ENCODE measurements at places on chromosomes 13 and 19. TPM values are rescaled to one million over a fixed set of nuclear protein-coding genes. Genes with fewer than 3 reads are reported as not detected.

DNA sequence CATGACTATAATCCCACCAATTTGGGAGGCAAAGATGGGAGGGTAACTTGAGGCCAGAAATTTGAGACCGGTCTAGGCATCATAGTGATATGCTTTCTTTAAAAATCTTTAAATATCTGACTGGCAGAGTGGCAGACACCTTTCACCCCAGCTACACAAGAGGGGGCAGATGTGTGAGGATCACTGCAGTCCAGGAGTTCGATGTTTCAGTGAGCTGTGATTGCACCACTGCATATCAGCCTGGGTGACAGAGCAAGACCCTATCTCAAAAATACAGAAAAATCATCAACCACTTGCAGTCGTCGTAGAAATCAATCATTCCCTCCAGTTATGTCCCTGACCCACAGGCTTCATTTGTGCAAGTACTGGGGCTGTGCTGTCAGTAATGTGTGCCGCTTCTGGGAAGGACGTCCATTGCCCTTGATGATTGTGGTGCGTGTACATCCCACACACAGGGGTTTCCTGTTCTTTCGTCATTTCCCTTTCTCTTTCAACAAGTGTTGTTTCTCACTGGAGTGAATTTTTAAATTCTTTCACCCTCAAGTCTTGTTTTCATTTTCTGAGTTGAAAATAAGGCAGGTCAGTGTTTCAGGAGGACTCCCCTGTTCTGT, 1.4 kb downstream of the LGALS14 start:
- no peaks in the 10 kb centered on the region for H3K4me1 ChIP-seq
- no peaks in the 10 kb centered on the region for H3K36me3 ChIP-seq

DNA sequence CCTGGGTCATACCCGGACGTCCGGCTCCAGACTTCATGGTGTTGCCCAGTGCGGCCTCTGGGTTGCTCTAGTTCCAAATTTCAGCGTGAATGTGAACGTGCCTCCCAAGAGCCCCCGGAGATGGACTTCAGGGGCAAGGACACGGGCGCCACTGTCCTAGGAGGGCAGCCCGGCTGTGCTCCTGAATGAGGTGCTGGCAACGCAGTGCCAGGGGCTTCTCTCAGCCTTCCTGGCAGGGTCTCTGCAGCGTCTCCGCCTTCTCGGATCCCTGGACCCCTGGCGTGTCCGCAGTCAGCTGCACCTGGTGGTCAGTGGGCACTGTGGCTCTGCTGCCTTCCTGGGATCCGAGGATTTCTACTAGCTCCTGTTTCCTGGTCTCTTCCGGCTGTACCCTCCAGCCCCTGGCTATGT, 101.7 kb upstream of the MCF2L start:
- H3K4me3 ChIP-seq, result no peak overlapping the region

DNA sequence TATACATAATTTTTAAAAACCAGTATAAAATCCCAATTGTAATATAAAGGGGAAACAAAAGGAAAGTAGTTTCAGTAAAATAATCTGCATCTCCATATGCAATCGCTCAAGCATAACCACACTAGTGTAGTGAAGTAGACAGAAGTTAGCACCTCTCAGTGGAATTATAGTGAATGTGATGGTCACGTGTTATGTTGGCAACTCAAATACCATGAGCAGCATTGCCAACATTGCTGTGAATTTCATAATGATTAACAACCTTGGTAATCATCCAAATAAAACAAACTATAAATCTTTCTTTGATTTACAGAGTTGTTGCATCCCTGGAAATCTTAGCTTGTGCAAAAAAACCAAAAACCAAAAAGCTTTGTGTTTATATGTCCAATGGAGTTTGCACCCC, 77.3 kb upstream of the SIAH3 start:
- H3K36me3 ChIP-seq, result no peaks in the 10 kb centered on the region
- no peak overlapping the region for H3K27ac ChIP-seq
- no peaks in the 10 kb centered on the region for H3K4me1 ChIP-seq
- peaks cover 16% of the 10 kb centered on the region for H3K27me3 ChIP-seq
- DNase-seq, result no peak

DNA sequence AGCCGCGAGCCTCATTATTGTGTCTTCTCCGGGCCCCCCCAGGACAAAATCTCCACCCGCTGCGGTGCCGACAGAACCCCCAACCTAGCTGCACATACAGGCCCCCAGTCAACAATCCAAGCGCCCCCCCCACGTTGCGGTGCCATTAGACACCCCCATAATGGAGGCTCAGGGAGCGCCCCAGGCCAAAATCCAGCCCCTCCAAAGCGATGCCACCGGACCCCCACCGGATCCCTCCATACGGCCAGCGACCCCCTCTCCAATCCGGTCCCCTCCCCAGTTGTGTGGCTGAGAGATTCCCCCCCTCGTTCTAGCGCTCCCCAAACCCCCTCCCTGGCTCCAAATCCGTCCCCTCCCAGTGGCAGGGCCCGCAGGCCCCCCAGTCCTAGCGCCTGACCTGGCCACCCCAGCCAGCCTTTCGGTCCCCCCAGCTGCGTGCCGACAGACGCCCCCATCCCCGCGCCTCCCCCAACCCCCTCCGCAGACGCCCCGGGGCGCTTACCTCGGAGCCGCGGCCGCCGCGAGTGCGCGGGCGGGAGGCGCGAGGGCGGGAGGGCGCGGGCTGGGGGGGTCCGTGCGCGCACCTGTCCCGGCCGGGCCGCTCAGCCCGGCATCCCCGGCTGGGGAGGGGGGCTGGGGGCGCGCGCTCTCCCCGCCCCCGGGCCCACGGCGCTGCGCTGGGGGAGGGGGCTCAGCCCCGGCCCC, 21.6 kb upstream of the SEMA6B start:
- peaks cover 73% of the 10 kb centered on the region for H3K27me3 ChIP-seq
- DNase-seq, result no peak
- H3K36me3 ChIP-seq, result no peaks in the 10 kb centered on the region

- no peak for DNase-seq
- no peak overlapping the region for H3K4me3 ChIP-seq
- no peaks in the 10 kb centered on the region for H3K36me3 ChIP-seq
- no peaks in the 10 kb centered on the region for H3K27me3 ChIP-seq
Observed at GRCh38 chr13:36526897-36527296, 94.6 kb downstream of the CCNA1 start.

DNA sequence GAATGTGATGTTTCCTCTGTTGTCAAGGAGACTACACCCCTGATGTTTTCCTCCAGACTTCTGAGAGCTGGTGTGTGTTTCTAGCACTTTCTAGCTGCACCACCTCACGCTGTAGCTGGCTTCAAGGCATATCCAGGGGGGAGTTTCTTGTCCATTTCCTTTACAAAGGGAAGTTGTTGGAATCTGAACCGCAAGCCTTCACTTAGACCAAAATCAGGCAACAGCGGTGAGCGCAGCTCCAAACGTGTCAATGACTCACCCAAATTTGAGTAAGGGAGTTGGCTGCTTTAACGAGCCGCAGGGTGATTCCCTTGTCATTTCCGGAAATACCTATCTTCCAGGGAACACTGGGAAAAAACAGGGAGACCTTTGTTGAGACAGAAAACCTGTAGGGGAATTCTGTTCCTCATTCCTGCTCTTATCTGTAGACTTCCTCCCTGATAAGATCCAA, 2.5 kb downstream of the LDLR start:
- H3K27me3 ChIP-seq, result no peaks in the 10 kb centered on the region
- DNase-seq, result peak; percentile 78
- H3K27ac ChIP-seq, result peak overlapping the region; percentile 100
- H3K36me3 ChIP-seq, result peaks cover 11% of the 10 kb centered on the region
- peak overlapping the region; percentile 96 for H3K4me3 ChIP-seq
- H3K4me1 ChIP-seq, result peaks cover 45% of the 10 kb centered on the region

DNA sequence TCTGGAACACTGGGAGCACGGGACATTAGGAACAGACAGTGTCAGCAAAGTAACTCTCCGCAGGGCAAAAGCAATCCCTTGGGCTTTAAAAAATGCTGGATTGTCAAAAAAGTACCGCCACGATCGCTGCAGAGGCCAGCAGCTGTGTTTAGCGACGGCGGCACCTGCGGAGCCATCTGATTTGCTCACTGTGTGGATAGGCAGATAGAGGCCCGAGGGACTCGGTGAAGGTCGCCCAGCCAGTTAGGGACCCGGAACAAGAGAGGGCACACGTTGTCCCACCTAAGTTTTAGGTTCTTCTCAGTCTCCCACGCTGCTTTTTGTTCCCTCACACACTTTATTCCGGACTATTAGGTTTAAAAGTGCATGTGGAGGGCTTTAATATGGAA, 238.3 kb downstream of the TEX29 start:
- no peak overlapping the region for H3K27ac ChIP-seq
- H3K36me3 ChIP-seq, result no peaks in the 10 kb centered on the region
- no peak for DNase-seq
- H3K27me3 ChIP-seq, result no peaks in the 10 kb centered on the region
- no peaks in the 10 kb centered on the region for H3K4me1 ChIP-seq
- no peak overlapping the region for H3K4me3 ChIP-seq

GRCh38 chr13:40665126-40666044, 1.1 kb downstream of the FOXO1 start:
- peaks cover 8% of the 10 kb centered on the region for H3K4me1 ChIP-seq
- H3K4me3 ChIP-seq, result peak overlapping the region; percentile 82
- H3K27me3 ChIP-seq, result peaks cover 10% of the 10 kb centered on the region
- H3K27ac ChIP-seq, result peak overlapping the region; percentile 78

DNA sequence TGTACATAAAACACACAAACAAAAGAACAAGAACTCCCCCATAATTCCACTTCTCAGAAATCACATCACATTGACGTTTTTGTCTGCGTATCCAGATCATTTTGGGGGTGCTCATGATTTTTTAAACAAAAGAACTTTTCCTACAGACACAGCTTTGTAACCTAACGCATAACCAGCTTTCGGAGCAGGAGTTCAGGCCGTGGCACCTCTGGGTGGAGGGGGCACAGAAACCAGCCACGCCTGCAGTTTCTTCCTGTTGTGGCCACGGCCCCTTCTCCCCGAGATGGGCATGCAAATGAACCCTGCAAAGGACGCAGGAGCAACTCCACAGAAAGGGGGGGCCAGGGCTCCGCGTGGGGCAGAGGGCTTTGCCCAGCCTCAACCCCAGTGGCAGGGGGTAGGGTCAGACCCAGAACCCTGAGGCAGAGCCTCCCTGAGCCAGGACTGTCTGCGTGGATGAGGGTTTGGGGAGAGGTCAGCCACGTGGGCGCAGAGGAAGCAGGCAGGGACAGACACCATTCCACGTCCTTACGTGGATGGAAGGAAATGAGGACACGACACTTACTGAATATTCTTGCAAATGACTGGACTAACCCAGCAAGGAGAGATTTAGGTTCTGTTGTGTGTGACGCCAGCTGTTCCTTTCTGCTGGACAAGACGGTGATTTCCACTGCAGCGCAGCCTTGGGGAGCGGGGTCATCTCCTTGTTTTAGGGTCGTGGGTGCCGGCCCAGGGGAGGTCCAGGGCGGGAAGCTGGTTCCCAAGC, 64.4 kb downstream of the RASA3 start:
- no peaks in the 10 kb centered on the region for H3K27me3 ChIP-seq
- peaks cover 26% of the 10 kb centered on the region for H3K4me1 ChIP-seq
- H3K4me3 ChIP-seq, result no peak overlapping the region
- no peak for DNase-seq

DNA sequence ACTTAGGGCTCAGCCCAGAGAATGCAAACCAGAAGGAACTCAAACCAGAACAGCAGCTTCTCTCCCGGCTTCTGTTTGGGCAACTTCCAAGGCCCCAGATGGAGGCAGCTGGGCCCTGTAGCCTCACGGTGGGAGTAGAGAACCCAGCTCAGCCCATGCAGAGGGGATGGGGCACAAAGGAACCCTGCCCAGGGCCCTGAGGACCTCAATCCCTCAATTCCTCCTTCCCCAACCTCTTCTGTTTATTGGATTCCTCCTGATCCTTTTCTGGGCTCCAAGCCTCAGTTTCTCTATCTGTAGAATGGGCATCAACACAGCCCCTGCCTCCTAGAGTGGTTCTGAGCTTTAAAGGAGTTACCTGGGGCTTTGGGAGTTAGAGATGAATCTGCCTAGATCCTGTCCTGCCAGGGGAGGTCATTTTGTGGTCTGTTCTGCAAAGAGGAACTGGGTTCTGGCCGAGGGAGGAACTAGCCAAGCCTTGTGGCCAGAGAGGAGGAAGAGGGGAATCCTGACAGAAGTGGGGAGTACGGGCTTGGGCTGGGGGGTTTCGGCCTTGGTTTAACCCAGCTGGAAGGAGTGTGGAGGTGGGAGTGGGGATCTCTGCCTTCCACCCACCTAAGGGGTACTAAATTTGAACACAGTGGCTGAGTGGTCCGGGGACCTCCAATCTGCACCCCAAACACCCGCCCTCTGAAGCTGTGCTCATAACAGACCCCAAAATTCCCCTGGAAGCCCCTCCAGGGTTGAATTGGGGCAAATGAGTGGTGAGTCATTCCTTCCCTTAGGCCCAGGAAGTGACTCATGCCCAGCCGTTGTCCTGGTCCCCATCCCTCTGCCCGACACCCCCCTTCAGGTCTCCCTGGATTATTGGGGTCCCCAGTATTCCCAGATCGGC, 2.7 kb downstream of the ADGRE5 start:
- H3K4me1 ChIP-seq, result peaks cover 13% of the 10 kb centered on the region
- H3K27me3 ChIP-seq, result no peaks in the 10 kb centered on the region
- H3K4me3 ChIP-seq, result no peak overlapping the region
- peaks cover 5% of the 10 kb centered on the region for H3K36me3 ChIP-seq
- DNase-seq, result peak; percentile 49

GRCh38 chr13:35387682-35388250, 88.7 kb downstream of the MAB21L1 start:
- H3K4me1 ChIP-seq, result no peaks in the 10 kb centered on the region
- DNase-seq, result no peak
- no peak overlapping the region for H3K4me3 ChIP-seq

- no peak overlapping the region for H3K4me3 ChIP-seq
- no peak for DNase-seq
- H3K27me3 ChIP-seq, result no peaks in the 10 kb centered on the region
- H3K27ac ChIP-seq, result no peak overlapping the region
- H3K4me1 ChIP-seq, result no peaks in the 10 kb centered on the region
Observed at GRCh38 chr13:46995874-46996273, 99.0 kb upstream of the HTR2A start.

GRCh38 chr19:31801611-31802010, 452.4 kb upstream of the TSHZ3 start:
- no peak overlapping the region for H3K4me3 ChIP-seq
- no peaks in the 10 kb centered on the region for H3K36me3 ChIP-seq

GRCh38 chr19:30555075-30555790, 183.0 kb downstream of the ZNF536 start:
- no peaks in the 10 kb centered on the region for H3K4me1 ChIP-seq
- H3K4me3 ChIP-seq, result no peak overlapping the region
- no peaks in the 10 kb centered on the region for H3K36me3 ChIP-seq
- H3K27me3 ChIP-seq, result no peaks in the 10 kb centered on the region
- no peak for DNase-seq

DNA sequence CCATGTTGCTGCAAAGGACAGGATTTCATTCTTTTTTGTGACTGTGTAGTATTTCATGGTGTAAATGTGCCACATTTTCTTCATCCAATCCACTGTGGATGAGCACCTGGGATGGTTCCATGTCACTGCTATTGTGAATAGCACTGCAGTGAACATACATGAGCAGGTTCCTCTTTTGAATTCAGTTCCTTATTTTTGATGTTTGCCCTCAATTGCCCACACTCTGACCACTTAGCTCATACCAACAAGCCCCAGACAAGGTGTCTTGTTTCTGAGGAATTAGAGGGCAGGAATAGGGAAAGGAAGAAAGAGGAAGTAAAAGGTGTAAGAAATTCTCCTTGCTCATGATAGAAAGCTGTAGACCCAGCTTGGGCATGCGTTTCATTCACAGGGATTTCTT, 244.2 kb upstream of the ZNF507 start:
- no peak overlapping the region for H3K27ac ChIP-seq
- peaks cover 6% of the 10 kb centered on the region for H3K4me1 ChIP-seq
- no peaks in the 10 kb centered on the region for H3K36me3 ChIP-seq

GRCh38 chr13:20149762-20150161, 11.1 kb downstream of the GJA3 start:
- H3K4me3 ChIP-seq, result no peak overlapping the region
- no peaks in the 10 kb centered on the region for H3K4me1 ChIP-seq
- peaks cover 59% of the 10 kb centered on the region for H3K27me3 ChIP-seq
- no peak overlapping the region for H3K27ac ChIP-seq
- H3K36me3 ChIP-seq, result no peaks in the 10 kb centered on the region
- no peak for DNase-seq

ZNF429 gene
- 21.7 TPM for polyA plus RNA-seq

CD209 gene
- 14.4 TPM for polyA plus RNA-seq

Measured in large intestine (tissue), 12 donors.